SW 1271 (cell line): ENCODE measurements at places on chromosomes 3 and 15.

GRCh38 chr3:189041482-189042090, 130.2 kb upstream of the TPRG1 start:
- peak; percentile 15 for DNase-seq

- DNase-seq: no peak
These were observed 1015.5 kb downstream of the PLOD2 start for GRCh38 chr3:145145461-145145860.

GRCh38 chr15:41487381-41487780, 6.3 kb upstream of the ITPKA start:
- no peak for DNase-seq

- no peak for DNase-seq
These were observed 38.7 kb downstream of the CCR4 start for GRCh38 chr3:32990116-32990515.

- DNase-seq: no peak
These were observed 68.5 kb downstream of the PLCH1 start for GRCh38 chr3:155676252-155676981.

GRCh38 chr3:101941318-101942040, 92.2 kb downstream of the NFKBIZ start:
- no peak for DNase-seq

DNA sequence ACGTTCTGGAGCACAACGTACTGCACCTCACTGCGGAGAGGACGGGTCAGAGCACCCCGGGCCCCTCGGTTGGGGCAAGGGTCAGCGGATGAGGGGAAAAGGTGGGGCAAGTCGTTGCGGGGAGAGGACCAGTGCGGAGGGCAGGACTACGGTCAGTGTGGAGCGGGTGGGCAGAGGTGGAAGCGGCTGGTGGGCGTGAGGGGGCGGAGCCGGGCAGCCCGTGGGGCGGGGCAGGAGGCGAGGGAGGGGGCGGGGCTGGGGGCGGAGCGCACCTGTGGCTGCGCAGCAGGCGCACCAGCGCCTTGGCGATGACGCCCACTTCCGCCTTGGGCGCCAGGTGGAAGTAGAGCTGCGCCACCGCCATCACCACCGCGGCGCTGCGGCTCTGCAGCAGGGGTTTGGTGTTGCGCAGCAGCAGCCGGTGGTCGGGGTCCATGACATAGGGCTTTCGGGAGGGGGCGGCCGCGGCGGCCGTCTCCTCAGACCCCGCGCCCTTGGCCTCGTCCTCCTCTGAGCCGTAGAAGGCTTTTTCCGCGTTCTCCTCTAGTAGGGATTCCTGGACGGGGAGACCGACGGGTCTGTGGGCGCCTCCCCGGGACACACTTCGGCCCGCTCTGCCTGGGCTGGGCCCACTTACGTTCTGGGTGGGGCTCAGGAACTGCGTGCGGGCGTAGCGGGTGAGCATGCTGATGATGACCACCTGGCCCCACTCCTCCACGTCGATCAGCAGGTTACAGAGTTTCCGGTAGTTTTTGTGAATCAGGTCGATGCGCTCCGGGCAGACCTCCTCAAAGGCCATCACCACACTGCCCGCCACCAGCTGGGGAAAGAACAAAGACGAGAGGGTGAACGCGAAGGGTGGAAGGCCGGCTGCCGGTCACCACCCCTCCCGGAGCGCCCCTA, 29.2 kb downstream of the AP3B2 start:
- DNase-seq: no peak

- no peak for DNase-seq
These were observed 32.8 kb downstream of the POC1A start for GRCh38 chr3:52121464-52121805.

- no peak for DNase-seq
These were observed 374.1 kb downstream of the EFHB start for GRCh38 chr3:19559724-19560442.

GRCh38 chr15:93881310-93881709, 350.1 kb upstream of the MCTP2 start:
- DNase-seq: no peak

GRCh38 chr15:66135664-66136063, 117.9 kb downstream of the MEGF11 start:
- DNase-seq: no peak

DNA sequence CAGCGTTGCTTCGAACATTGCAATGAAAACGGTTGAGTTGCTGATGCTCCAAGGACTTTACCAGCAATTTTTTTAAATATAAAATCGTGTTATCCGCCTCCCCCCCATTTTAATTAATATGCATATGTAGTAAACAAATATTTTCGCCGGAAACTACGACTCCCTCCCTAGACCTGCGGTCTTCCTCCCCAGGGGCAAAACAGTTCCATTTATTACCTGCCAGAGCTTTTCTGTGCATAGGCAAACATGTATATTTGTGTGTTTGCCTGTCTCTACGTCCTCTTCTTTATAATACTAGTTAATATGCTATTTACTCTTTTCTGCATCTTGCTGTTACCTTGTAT, 593 bp upstream of the RSL24D1 start:
- no peak for DNase-seq

- DNase-seq: no peak
These were observed 253.3 kb downstream of the TBC1D5 start for GRCh38 chr3:17489139-17489538.

- DNase-seq: no peak
These were observed 76.7 kb upstream of the FAM3D start for GRCh38 chr3:58743296-58743695.

- no peak for DNase-seq
These were observed 1041.4 kb downstream of the NTRK3 start for GRCh38 chr15:87215100-87215499.

DNA sequence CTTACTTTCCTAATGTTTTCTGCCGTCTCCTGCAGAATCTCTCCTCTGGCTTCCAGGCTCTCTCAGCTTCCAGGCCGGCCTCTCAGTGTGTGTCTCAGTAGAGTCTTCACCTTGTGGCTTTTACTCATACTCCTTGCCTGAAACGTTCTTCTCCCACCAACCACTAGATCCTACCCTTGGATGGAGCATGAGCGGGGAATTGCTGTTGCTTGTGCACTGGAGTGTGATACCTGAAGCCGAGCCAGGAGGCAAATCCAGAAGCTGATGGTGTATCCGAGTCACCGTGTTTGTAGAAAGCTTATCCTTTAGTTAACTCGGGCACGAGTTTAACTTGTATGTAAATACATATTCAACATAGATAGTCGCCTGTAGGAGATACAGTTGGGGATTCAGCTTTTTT, 285.0 kb upstream of the C2CD4B start:
- DNase-seq: no peak

GRCh38 chr15:60243769-60244168, 154.0 kb downstream of the ANXA2 start:
- DNase-seq: no peak

DNA sequence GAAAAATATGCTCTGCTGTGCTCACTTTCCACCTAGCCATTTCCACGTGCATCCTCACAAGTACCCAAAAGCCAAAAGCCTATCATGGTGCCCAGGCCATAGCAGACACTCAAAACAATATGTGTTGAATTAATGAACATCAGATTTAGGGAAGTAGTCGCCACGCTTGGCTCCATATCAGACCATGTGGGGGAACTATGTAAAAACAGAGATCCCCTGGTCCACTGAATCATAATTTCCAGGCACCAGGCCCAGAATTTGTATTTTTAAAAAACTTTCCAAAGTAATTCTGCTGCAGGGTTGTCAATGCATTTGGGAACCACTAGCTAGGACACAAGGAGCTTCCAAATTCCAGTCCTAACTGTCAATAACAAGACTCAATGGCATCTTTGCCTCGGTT, 77.3 kb downstream of the CNTN3 start:
- no peak for DNase-seq

DNA sequence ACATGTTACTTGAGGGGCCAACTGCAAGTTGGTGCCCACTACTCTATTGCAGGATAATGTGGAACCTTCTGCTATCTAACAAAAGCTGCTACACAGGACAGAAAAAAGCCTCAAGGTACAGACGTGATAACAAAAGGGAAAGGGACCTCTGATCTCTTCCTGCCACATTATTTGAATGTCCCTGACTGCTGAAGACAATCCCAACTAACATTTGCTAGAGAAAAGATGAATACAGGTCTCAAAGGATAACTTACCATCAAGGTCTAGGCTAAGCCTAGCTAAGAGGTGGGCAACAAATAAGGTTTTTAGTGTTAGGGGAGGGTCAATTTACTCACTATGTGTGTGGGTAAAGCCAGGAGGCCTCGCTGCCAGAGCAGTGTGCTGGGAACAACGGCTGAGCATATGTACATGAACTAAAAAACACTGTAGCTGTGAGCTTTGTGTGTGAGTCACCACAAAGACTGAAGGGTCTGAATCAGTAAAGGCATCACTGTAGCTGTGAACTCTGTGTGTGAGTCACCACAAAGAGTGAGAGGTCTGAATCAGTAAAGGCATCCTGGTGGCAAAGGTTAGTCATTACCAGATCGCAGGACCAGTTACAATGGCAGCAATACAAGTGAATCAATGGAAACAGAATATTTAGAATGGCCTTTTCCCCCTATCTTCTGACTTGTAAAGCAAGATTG, 111.7 kb downstream of the LMLN start:
- peak; percentile 96 for DNase-seq

DNA sequence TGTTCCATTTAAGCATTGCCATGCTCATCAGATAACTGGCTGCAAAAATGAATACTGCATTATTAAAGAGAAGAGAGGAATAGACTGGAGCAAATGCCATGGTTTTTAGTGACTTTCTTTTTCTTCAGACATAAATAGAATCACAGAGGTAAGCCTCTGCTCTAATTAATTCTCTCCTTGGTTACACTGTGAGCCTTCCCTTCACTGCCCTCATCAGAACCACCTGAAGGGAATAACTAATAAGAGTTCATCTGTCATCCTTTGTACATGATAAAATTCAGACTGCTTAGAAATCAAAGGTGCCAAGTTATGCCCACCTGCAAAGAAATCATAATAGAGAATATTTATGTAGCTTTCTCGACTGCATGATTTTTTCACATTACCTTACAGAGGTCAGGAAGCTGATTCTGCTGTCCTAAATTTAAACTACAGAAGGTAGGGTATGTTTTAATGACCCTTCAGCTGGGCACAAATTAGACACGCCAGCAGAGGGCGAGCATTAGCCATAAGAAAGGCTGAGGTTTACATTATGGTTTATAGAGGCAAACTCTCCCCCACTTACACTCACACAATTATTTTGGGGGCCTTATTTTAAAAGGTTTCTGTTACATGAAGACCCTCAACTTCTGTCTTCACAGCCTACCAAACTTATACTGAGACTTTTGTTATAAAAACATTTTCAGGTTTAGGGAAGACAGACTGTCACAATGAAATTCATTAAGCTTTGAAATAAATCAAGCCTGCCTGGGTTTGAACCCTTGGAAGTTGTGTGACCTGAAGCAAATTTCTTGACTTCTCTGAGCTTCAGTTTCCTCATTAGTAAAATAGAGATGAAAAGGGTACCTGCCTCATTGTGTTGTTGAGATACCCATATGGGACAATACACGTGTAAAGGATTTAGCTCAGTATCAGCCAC, 15.3 kb upstream of the UNC13C start:
- DNase-seq: no peak

- DNase-seq: no peak
These were observed 74.0 kb upstream of the HACD2 start for GRCh38 chr3:123658852-123659206.

GRCh38 chr3:109478614-109479013, 141.3 kb upstream of the DPPA4 start:
- DNase-seq: no peak

- peak; percentile 49 for DNase-seq
These were observed 451.0 kb downstream of the MFSD1 start for GRCh38 chr3:159252772-159253384.

- no peak for DNase-seq
These were observed 30.3 kb downstream of the PPP1R2 start for GRCh38 chr3:195512798-195513345.

DNA sequence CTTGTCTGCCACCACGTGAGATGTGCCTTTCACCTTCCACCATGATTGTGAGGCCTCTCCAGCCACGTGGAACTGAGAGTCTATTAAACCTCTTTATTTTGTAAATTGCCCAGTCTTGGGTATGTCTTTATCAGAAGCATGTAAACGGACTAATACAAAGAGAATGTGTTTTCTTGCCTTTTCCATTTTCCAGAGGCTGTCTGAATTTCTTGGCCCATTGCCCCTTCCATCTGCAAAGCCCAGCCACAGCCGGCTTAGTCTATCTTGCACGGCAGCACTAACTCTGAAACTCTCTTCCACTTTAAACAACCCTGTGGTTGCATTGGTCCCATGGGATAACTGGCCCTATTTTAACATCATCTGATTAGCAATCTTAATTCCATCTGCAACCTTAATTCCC, 215.3 kb downstream of the LRTM1 start:
- no peak for DNase-seq

- no peak for DNase-seq
These were observed 45.7 kb downstream of the PRR23E start for GRCh38 chr3:127238602-127239001.

DNA sequence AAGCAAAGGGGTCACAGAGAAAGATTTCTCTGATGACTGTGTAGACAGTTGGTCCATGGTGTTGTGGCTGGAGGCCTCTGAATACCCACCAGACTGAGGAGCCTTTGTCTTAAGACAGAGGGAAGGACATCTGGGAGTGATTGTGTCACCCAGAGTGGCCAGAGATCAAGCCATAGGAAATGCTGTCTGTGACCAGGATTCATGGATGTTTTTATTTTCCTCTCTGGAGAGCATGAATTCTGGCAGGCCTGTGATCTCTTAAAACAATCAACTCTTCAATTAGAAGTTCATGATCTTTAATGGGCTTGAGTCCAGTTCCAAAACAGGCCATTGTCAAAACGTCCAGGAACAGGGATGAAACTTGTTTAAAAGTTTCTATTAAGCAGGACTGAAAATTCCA, 198.9 kb upstream of the CTDSPL start:
- no peak for DNase-seq

DNA sequence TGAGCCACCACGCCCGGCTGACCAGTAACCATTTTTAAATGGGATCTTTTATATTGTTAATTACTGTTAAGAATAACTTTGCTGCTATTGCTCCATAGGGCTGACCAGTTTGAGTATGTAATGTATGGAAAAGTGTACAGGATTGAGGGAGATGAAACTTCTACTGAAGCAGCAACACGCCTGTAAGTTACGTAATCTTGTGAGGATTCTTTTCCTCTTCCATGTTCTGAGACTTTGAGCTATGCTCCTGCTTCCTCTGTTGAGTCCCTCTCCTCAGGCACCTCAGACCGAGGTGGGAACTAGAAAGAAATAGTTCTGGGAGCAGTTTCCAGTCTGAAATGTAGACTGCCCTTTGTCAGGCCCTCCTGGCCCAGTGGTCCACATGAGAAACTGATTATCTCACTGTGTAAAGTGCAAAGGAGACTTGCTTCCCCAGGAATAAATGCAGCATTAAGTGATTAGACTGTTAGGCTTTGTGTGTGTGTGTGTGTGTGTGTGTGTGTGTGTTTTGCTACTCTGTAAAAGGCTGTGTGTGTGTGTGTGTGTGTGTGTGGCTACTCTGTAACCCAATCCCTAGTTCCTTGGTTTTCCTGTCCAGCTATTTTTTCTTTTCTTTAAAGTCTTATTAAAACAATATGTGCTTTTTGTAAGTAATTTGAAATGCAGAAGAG, 5.2 kb downstream of the POLR2H start:
- DNase-seq: no peak

GRCh38 chr15:29183071-29183831, 86.4 kb downstream of the NSMCE3 start:
- no peak for DNase-seq

- DNase-seq: no peak
These were observed 15.5 kb upstream of the EHD4 start for GRCh38 chr15:41987925-41988275.
